GM23248 (cell line): ENCODE measurements at places on chromosomes 12 and 14.

GRCh38 chr14:91390165-91390778 is 27.3 kb downstream of the CCDC88C start:
- DNase-seq: no peak

DNA sequence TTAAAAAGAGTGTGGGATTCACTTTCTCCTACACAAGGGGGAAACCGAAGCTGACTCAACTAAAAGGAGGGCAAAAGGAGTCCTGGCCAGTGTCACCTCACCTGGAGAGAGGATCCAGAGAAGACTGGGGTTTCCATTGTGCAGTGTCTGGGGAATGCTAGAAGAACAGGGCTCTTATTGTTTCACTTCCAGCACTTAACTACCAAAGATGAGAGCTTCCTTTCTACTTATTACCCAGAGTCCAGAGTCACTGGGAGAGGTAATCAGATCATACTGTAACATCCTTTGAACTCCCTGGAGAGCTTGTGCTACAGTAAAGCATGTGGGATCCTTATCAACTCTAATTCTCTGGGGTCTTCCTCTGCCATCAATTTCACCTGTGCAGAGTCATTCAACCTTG is 148.4 kb upstream of the BCL2L14 start:
- DNase-seq: no peak

- no peak for DNase-seq
These were observed 885.3 kb upstream of the TMEM132C start for GRCh38 chr12:127381681-127382080.

DNA sequence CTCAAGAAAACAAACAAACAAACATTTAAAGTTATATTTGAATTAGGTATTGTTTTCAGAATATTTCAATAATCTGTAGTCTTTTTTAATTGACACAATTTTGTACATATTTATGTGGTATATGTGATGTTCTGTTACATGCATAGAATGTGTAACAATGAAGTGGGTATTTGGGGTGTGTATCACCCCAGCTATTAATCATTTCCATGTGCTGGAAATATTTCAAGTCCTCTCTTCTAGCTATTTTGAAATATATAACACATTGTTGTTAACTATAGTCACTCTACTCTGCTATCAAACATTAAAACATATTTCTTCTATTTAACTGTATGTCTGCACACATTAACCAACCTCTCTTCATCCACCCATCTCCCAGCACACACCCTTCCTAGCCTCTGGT is 32.0 kb upstream of the SIX1 start:
- peak; percentile 26 for DNase-seq

DNA sequence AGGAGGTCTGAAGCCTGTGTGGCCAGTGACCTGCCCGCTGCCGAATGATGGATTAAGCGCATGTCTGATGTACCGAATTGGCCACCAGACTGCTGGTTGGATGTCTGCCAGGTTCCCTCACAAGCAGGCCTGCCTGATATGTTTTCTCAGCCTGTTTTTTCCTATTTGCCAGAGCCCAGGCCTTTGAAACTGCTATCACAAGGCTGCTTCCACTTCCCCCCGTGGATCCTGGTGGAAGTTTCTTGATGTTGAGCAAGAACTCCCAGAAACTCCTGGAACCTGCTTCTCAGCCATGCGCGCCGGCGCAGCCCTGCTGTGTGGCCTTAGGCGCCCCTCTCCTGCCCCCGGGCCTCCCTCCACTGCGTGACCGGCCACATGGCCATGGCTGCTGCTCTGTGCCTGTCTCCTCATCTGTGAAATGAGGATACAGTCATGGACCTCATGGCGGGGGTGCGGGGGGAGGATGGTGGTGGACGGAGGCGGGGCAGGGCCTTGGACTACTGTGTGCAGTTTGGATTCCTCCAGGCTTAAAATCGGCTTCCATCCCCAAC is 56.6 kb downstream of the CALM1 start:
- peak; percentile 10 for DNase-seq

- peak; percentile 79 for DNase-seq
These were observed 31.7 kb upstream of the KCNH3 start for GRCh38 chr12:49507139-49507538.

GRCh38 chr12:104605685-104606084 is 148.9 kb downstream of the CHST11 start:
- DNase-seq: peak; percentile 90

DNA sequence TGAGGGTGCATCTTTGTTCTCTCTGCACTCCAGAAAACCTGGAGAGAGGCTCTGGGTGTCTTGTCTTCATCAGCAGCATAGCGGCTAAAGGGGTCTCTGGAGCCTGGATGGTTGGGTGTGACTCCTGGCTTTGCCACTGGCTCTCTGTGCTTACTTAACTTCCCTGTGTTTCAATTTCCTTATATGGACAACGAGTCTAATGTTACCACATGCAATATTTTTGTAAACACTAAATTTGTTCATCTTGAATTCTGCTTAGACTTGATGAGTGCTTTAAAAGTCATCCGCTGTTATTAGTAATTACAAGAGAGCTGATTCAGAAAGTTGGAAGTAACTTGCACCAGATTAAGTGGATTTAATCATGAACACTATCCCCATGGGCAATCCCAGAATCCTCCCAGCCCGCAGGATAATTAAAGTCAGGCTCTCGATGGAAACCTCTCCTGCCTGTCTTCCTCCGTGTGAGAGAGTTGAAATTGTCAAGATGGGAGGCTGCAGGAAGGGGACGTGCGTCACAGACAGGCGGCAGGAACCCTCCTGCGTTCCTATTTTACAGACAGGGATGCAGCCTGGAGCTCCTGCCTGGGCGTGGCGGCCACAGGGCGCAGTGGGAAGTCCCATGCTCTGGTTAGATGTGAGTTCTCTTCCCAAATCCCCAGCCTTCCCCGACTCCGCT is 201.2 kb downstream of the TTC8 start:
- peak; percentile 91 for DNase-seq

GRCh38 chr14:77804592-77804991 is 4.7 kb downstream of the ADCK1 start:
- peak; percentile 36 for DNase-seq

DNA sequence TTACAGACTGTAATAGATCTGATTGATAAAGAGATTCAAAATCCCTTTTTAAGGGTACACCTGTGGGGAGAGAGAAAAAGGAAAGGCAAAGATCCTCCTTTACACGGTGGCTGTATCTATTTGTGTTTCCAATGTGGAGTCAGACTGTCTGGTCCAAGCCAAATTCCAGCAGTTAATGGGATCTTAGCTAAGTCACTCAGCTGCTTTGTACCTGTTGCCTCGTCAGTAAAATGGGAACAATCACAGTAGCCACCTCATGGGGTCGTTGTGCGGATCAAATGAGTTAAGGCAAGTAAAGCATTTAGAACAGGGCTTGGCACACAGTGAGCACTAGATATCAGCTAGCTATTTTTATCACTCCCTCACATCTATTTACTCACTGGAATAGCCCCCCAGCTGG is 46.9 kb downstream of the EFCAB11 start:
- DNase-seq: no peak

- no peak for DNase-seq
These were observed 71.7 kb upstream of the CPSF6 start for GRCh38 chr12:69167648-69168165.

GRCh38 chr12:98894412-98895085 is 249.5 kb downstream of the APAF1 start:
- DNase-seq: peak; percentile 9

- no peak for DNase-seq
These were observed 70.6 kb upstream of the ARHGAP5 start for GRCh38 chr14:32006263-32007110.
